ENCODE measurements at places on chromosomes 1 and 21. TPM values are rescaled to one million over a fixed set of nuclear protein-coding genes. Genes with fewer than 3 reads are reported as not detected.

The TTC24 gene
- polyA plus RNA-seq: 2.8 TPM

The DIRAS3 gene
- 1.0 TPM for polyA plus RNA-seq

The MTF1 gene
- 1.3 TPM for polyA plus RNA-seq

DNA sequence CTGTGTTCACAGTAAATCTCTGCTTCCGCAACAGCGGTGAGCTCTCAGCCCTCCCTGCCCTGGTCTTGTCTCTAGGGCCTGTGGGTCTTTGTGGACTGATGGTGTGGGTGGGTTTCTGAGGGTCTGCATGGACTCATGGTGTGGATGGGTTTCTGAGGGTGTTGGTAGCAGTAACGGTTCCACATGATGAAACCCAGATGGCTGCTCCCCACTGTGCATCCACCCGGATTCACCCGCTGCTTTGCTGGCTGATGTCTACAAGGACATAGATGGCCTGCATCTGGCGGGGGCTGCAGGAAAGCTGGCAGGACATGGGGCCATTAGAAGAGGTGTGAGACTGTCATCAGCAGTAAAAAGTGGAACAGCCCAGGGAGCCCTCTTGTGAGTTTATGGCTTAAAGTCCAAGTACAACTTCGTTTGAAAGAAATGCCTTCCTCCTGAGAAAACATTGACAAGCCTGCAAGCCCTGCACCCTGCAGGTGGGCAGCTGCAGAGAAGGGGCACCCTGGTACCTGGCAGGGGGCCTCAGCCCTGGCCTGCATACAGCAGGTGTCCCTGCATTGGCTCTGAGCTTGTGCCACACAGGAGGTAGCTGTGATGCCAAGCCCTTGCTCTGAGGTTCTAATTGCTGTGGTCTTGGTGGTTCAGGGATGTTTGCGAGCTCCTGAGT, 156.9 kb upstream of the COL6A1 start:
- no peak overlapping the region for H3K4me3 ChIP-seq
- peak; percentile 47 for DNase-seq
- H3K36me3 ChIP-seq: no peaks in the 10 kb centered on the region
- H3K4me1 ChIP-seq: no peaks in the 10 kb centered on the region
- H3K27me3 ChIP-seq: no peaks in the 10 kb centered on the region
- H3K27ac ChIP-seq: no peak overlapping the region

- no peaks in the 10 kb centered on the region for H3K27me3 ChIP-seq
- H3K27ac ChIP-seq: no peak overlapping the region
- H3K4me3 ChIP-seq: no peak overlapping the region
- no peaks in the 10 kb centered on the region for H3K36me3 ChIP-seq
- H3K4me1 ChIP-seq: no peaks in the 10 kb centered on the region
Observed at GRCh38 chr1:208584167-208584755, 340.1 kb upstream of the PLXNA2 start.

GRCh38 chr1:82065916-82066315, 265.2 kb downstream of the ADGRL2 start:
- H3K4me1 ChIP-seq: no peaks in the 10 kb centered on the region
- no peak overlapping the region for H3K4me3 ChIP-seq
- H3K27ac ChIP-seq: no peak overlapping the region
- no peaks in the 10 kb centered on the region for H3K36me3 ChIP-seq

DNA sequence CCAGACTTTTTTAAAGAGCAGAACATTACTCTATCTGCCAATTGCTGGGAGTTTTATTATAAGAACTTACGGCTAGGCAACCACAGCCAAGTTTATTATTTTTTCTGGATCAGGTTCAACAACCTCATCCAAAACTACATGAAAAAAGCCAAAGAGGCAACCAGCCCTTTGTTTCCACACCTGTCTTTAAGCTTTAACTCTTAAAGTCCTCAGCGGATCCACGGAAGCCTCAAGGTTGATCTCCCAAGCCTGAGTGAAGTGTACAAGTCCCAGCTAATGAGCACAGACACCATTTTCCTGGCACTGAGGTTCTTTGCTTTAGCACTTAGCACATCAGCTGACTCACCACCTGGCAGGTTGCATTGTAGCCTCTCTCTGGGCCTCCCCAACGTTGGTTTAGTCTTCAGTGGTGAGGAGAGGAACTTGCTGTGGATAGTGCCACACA, 143.1 kb downstream of the TGFBR3 start:
- H3K27me3 ChIP-seq: no peaks in the 10 kb centered on the region
- peaks cover 22% of the 10 kb centered on the region for H3K36me3 ChIP-seq
- H3K4me1 ChIP-seq: peaks cover 28% of the 10 kb centered on the region
- DNase-seq: no peak
- H3K27ac ChIP-seq: peak overlapping the region; percentile 34
- H3K4me3 ChIP-seq: no peak overlapping the region

DNA sequence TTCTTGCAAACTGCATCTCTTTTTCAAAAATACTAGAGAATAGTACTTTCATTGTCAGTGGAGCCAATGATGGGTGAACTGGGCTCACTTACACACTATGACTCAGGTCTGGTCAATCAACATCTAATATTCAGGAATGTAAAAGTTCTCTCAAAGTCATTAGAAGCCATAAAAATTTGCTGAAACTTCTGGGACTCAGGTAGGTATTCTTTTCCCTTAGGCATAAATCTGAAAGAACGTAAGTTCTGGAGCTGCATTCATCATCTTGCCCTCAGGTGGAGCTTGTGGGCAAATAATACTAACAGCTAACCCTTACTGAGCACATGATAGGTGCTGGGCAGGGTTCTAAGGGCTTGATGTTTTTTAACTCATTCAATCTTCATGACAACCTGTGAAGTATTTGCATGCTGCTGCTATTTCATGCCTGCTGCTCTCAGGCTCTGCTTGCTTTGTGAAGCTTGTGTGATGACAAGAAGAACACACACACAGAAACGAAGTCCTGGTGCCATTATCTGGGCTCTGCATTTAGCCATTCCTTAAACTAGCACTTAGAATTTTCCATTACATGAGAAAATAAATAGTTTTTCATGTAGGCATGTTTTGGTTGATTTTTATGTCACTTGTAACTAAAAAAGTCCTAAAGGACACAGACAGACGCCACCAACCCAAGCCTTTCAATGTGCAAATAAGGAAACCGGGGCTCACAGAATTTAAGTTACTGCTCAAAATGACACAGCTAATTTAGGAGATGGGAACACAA, 394.2 kb upstream of the LYPLAL1 start:
- H3K4me1 ChIP-seq: no peaks in the 10 kb centered on the region
- H3K27ac ChIP-seq: no peak overlapping the region
- H3K27me3 ChIP-seq: no peaks in the 10 kb centered on the region
- H3K4me3 ChIP-seq: no peak overlapping the region
- DNase-seq: no peak
- no peaks in the 10 kb centered on the region for H3K36me3 ChIP-seq

GRCh38 chr21:41648591-41649031, 118.2 kb downstream of the RIPK4 start:
- H3K4me3 ChIP-seq: no peak overlapping the region
- peaks cover 11% of the 10 kb centered on the region for H3K4me1 ChIP-seq
- H3K27ac ChIP-seq: no peak overlapping the region
- peak; percentile 19 for DNase-seq

DNA sequence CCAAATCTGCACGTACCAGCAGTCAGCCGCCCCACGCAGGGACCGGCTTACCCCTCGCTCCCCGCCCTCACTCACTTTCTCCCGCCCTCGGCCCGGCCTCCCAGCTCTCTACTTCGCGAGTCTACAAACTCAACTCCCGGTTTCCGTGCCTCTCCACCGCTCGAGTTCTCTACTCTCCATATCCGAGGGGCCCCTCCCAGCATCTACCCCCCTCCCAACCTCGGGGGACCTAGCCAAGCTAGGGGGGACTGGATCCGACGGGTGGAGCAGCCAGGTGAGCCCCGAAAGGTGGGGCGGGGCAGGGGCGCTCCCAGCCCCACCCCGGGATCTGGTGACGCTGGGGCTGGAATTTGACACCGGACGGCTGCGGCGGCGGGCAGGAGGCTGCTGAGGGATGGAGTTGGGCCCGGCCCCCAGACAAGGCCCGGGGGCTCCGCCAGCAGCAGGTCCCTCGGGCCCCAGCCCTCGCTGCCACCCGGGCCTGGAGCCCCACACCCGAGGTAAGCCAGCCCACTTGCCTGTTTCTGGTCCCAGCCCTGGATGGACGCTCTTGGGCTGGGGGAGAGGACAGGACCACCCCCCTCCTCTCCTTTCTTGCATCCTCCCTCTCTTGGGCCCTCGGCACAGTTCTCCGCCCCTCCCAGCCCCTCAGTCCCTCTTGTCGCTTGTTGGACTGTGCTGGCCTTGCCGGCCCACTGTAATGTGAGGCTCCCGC, at the start of gene ARTN:
TSS of gene ARTN (plus strand) at position 416 of the 715 bp plus-strand sequence. CDS start 1,856 bp downstream, outside the sequence.
- H3K27me3 ChIP-seq: peaks cover 35% of the 10 kb centered on the region
- H3K4me1 ChIP-seq: peaks cover 10% of the 10 kb centered on the region
- H3K4me3 ChIP-seq: peak within 1 kb of the TSS; percentile 10
- no peak for DNase-seq
- no peak within 1 kb of the TSS for H3K27ac ChIP-seq

DNA sequence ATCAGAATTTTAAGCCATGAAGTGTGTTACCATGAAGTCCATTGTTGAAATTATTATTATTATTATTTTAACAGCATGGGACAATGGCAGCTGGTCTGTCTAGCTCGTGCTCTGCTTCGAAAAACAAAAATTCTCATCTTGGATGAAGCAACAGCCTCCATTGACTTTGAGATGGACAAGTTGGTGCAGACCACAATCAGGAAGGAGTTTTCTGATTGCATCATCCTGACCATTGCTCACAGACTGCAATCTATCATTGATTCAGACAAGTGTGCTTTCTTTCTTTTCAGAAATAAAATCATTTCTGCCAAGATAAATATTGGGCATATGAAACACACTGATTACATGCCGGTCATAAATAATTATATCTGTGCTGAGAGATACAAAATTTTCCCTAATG, 21.0 kb downstream of the HSPA13 start:
- DNase-seq: no peak
- no peaks in the 10 kb centered on the region for H3K36me3 ChIP-seq
- no peaks in the 10 kb centered on the region for H3K27me3 ChIP-seq

Data from spleen (tissue), 13 donors.